ENCODE measurements at places on chromosomes 6 and 20. TPM values are rescaled to one million over a fixed set of nuclear protein-coding genes. Genes with fewer than 3 reads are reported as not detected.

DNA sequence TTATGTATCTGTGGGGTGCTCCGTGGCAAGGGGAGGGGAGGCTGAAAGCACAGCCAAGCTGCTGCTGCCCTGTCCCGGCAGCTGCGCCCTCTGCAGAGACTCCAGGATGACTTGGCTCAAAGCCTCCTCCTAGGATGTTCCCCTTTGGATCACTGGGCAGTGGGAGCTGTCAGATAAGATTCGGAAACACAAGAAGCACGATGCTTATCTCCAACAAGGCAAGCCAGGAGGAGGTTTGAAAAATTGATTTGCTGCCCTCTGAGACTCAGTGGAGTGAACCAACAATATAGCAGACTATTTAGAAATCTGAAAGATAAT, 776.4 kb downstream of the C6orf118 start:
- DNase-seq: no peak

DNA sequence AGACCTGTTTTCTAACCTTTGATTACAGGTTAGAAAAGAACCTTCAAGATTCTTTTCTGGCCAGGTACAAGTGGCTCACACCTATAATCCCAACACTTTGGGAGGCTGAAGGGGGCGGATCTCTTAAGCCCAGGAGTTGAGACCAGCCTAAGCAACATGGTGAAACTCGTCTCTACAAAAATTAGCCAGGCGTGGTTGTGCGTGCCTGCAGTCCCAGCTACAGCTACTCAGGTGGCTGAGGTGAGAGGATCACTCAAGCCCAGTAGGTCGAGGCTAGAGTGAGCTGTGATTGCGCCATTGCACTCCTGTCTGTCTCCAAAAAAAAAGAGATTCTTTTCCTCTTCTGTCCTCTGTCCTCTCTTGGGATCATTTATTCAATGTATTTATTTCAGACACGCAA, 14.5 kb downstream of the PPIL1 start:
- DNase-seq: no peak

Gene COL19A1
- total RNA-seq: 1.8 TPM

Gene PPP1R3G
- total RNA-seq: 1.7 TPM

GRCh38 chr20:49267327-49267726, 10.5 kb downstream of the ZNFX1 start:
- DNase-seq: no peak

Gene CGA
- total RNA-seq: not detected

DNA sequence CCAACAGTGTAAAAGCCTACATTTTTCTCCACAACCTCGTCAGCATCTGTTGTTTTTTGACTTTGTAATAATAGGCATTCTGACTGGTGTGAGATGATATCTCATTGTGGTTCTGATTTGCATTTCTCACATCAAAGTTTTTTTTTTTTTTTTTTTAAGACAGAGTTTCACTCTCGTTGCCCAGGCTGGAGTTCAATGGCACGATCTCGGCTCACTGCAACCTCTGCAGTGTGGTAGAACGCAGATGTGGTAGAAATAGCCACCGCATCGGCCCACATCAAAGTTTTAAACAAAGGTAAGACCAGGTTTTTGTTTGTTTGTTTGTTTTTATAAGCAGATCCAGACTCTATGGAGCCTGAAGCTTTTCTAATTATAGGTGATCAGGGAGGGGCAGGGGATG, 12.7 kb upstream of the PPP1R3G start:
- DNase-seq: no peak

DNA sequence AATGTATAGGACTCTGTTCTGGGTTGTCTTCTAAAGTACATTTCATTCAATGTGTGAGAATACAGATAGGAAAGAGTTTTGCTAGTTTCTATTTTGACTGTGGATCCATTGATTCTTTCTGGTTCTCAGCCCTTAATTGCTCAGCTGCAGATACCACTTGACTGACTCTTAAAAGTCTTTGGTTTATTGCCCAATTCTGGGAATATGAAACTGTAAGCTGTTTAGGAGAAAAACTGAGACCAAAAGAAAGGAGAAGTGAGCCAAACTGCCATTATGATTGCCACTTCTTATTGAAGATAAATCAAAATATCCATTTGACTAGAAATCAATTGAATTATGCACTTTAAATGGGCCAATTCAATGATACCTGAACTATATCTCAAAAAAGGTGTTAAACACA, 211.4 kb downstream of the ESR1 start:
- DNase-seq: no peak
